ENCODE measurements at places on chromosomes 7 and 10.

GRCh38 chr7:72098807-72099580 is 313.1 kb downstream of the CALN1 start:
- DNase-seq: peak; percentile 79

GRCh38 chr10:70052462-70053217 is at the start of gene MACROH2A2:
TSS of gene MACROH2A2 (plus strand) at chr10:70052846. CDS start at chr10:70075659, 22,813 bp downstream.
- peak; percentile 83 for DNase-seq

DNA sequence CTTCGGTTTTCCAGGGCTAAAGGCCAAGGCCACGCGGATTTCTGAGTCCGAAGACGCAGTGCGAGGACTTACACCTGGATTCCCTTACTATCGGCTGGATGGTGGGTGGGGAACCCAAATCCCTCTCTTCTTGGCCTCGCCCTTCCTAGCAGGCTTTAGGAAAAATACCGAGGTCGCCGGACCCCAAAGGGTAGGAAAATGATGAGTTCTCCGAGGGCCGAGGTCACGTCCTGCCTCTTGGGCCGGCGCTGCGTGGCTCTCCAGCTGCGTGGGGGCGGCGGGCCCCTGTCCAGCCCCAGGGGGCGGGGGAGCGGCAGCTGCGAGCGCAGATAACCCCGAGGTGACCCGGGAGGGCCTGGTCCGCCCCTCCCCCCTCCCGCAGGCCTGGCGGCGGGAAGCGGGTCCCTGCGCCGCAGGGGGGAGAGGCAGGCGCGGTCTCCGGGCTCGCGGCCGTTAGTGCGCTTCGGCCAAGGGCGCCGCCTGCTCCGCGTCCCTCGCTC is 805 bp upstream of the HMX3 start:
- no peak for DNase-seq

DNA sequence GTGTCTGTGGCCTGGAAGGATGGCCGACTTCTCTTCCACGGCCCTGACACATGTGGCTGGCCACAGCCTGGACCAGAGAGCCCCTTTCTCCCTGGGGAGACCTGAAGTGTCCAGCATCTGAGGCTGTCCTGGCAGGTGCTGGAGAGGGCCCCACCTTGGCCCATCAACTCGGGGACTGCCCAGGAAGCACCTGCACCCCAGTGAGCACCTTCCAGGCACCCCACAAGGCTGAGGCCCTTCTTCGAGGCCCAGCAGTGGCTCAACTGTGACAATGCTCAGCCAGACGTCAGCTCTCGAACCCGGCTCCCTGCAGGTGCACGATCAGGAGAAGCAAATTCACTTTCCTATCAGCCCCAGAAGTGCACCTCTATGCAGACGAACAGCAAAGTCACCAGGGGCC is 24.3 kb downstream of the RGS10 start:
- DNase-seq: no peak

DNA sequence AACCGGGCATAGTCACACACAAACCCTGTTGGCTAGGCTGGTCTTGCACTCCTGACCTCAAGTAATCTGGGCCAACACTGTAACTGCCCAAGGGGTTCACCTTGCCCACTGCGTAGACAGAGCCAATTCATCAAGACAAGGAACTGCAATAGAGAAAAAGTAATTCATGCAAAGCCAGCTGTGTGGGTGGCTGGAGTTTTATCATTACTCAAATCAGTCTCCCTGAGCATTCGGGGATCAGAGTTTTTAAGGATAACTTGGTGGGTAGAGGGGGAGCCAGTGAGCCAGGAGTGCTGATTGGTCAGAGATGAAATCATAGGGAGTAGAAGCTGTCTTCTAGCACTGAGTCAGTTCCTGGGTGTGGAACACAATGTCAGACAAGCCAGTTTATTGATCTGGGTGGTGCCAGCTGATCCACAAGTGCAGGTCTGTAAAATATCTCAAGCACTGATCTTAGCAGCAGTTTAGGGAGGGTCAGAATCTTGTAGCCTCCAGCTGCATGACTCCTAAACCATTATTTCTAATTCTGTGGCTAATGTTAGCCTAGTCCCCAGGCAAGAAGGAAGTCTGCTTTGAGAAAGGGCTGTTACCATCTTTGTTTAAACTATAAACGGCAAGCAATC is 15.6 kb upstream of the FXYD4 start:
- no peak for DNase-seq

- DNase-seq: peak; percentile 81
These were observed at the start of gene ELAPOR2 for GRCh38 chr7:87059525-87060287. TSS of gene ELAPOR2 (minus strand) at chr7:87059654. CDS start at chr7:87059513, 141 bp downstream.

DNA sequence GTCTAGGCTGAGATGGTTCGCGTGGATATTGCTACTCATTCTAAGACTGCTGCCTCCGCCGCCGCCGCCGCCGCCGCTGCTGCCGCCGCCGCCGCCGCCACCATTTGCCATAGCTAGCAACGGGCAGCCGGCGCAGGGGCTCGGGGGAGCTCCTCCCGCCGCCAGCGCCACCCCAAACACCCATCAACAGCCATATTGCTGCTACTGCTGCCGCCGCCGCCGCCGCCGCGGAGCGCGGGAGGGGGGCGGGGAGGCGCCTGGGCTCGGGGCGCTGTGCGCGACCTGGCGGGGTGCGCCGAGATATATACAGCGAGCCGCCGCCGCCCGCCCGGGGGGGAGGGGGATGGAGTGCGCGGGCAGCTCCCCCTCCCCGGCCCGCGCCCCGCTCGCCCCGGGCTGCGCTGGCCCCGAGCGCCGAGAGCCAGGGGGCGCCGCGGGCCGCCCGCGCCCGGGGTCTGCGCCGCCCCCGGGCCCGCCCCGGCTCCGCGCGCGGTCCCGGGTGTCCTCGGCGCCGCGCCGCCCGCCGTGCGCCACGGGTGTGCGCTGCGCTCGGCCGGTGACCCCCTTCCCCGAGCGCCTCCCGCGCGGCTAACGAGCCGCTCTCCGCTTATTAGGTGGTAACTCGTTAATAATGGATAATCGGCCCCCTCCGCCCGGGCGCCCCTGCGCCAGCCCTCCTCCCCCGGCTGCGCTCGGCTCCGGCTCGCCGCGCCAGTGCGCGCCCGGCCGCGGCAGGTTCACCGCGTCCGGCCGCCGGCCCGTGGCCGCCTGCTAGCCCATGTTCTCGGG is at the start of gene KCNMA1:
Gene KCNMA1, minus strand, starts transcription at position 277 of the 789 bp plus-strand sequence.
- DNase-seq: peak; percentile 75

GRCh38 chr7:158847451-158847866 is 8.9 kb upstream of the DYNC2I1 start:
- DNase-seq: no peak

GRCh38 chr10:118498623-118499022 is 96.8 kb downstream of the PRLHR start:
- no peak for DNase-seq

GRCh38 chr10:58622246-58622645 is 109.6 kb downstream of the BICC1 start:
- DNase-seq: no peak

- DNase-seq: no peak
These were observed 45.2 kb downstream of the PNLIPRP3 start for GRCh38 chr10:116472891-116473290.

DNA sequence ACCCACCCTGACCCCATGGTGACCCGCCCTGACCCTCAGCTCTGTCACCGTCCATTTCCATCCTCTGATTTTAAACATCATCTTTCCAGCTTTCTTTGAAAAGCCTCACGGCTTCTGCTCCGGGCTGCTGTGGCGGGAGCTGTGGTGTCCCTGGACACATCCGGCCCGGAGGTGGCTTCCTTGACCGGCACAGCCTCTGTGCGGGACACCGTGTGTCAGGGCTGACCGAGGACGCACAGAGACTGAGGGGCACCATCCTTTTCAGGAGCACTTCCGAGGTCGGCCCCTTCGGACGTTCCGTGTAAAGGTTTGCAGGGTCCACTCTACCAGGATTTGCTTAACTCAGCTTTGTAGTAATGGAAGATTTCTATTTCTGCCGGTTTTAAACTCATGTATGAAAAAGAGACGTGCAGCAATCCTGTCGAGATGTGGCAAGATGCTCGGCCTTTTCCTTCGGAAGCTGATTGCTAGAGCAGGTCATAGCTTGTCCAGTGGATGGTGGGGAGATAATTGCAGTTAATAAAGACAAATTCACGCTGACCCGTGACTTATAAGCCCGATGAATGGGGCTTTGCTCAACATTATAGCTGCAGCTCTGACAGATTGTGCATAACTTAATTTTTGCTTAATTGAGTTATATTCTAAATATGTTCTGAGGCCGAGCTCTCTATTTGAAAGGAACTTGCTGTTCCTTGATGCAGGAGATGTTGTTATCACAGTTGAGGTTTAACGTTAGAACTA is 54.4 kb upstream of the CFAP46 start:
- DNase-seq: no peak
